ENCODE measurements at places on chromosomes 13 and 19. TPM values are rescaled to one million over a fixed set of nuclear protein-coding genes. Genes with fewer than 3 reads are reported as not detected.
A peak's percentile ranks its signal among the peaks of the same experiment; 100 is the strongest.

- peak within 1 kb of the TSS; percentile 84 for H3K27ac ChIP-seq
- H3K4me1 ChIP-seq: peaks cover 16% of the 10 kb centered on the region
- no peaks in the 10 kb centered on the region for H3K36me3 ChIP-seq
- no peaks in the 10 kb centered on the region for H3K27me3 ChIP-seq
- DNase-seq: peak; percentile 94
- H3K4me3 ChIP-seq: peak within 1 kb of the TSS; percentile 74
These were observed at the start of gene AXL for GRCh38 chr19:41218615-41219507. AXL (plus strand) TSS chr19:41219223; CDS start chr19:41219393, 170 bp downstream.

DNA sequence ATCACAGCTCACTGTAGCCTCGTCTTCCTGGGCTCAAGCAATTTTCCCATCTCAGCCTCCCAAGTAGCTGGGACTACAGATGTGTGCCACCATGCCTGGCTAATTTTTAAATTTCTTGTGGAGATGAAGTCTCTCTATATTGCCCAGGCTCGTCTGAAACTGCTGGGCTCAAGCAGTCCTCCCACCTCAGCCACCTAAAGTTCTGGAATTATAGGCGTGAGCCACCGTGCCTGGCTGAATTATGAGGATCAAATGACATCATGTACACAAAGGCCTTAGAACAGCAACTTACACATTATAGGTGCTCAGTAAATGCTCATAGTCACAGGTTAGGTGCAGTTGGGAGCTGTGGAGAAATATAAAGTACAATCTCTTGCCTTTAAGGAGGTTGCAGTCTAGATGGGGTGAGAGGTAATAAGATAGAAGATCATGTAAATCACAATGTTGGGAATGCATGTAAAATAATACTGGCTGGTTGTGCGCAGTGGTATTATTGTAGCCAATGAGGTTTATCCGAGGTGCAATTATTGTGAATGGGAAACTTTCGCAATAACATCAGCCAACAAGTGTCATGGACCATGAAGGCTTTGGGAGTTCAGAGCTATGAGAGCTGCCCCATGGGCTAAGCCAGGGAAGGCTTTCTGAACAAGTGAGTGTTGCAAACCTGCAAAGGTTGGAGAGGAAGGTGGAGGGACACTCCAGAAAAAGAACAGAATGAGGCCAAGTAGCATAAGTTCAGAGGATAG, 29.8 kb upstream of the CXCL17 start:
- no peak overlapping the region for H3K27ac ChIP-seq
- H3K27me3 ChIP-seq: no peaks in the 10 kb centered on the region
- H3K36me3 ChIP-seq: no peaks in the 10 kb centered on the region
- no peak overlapping the region for H3K4me3 ChIP-seq
- peaks cover 20% of the 10 kb centered on the region for H3K4me1 ChIP-seq
- DNase-seq: no peak

- no peak overlapping the region for H3K4me3 ChIP-seq
- H3K27me3 ChIP-seq: no peaks in the 10 kb centered on the region
- H3K4me1 ChIP-seq: peaks cover 11% of the 10 kb centered on the region
- DNase-seq: no peak
- no peak overlapping the region for H3K27ac ChIP-seq
These were observed 25.5 kb upstream of the SLC1A5 start for GRCh38 chr19:46813839-46814358.

DNA sequence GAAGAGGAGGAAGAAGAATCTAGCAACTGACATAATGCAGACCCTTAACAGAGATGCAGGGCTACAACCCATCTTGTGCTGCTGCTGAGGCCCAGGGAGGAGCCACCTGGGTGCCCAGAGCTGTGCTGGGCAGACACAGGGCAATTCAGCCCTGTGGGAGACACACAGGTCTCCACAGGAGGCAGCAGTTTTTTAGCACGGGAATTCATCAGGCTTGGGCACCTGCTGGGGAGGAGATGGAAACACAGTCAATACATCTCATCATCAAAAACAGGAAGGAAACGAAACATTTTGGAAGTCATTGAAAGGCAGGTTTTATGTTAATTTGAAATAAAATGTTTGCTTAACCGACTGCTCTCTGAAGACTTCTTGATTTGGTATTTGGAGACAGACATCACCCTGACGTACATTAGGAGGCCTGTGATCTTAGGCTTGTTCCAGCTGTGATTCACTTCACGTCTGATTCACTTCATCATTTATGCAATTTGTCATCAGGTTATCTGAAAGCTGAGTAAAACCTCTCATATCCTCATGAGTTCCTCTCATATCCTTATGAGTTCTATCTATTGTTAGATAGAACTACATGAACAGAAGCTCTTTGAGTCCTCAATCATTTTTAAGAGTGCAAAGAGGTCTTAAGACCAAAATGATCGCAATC, 77.4 kb downstream of the CYSLTR2 start:
- H3K27ac ChIP-seq: no peak overlapping the region
- no peaks in the 10 kb centered on the region for H3K4me1 ChIP-seq
- no peak overlapping the region for H3K4me3 ChIP-seq
- DNase-seq: peak; percentile 9
- no peaks in the 10 kb centered on the region for H3K36me3 ChIP-seq

- DNase-seq: peak; percentile 74
- H3K36me3 ChIP-seq: no peaks in the 10 kb centered on the region
- H3K4me1 ChIP-seq: peaks cover 5% of the 10 kb centered on the region
These were observed 24.1 kb downstream of the SLC25A30 start for GRCh38 chr13:45393941-45394570.

DNA sequence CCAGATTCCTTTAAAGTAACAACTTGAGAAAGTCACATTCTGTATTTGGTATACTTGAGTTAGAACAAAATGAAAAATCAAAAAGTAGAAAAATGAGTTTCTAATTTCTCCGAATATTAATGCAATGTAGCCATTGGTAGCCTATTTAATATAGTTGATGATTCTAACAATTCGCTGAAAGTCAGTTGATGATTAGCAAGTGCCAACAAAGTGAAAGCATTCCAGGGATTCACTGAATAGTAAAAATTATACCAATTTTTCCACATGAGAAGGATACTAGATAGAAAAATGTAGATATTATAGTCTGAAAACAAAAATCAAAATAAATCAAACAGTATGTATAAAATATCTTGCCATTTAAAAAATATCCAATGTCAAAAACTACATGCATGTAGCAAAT, 117.2 kb downstream of the FREM2 start:
- H3K4me1 ChIP-seq: peaks cover 22% of the 10 kb centered on the region
- H3K36me3 ChIP-seq: no peaks in the 10 kb centered on the region
- H3K27ac ChIP-seq: peak overlapping the region; percentile 49
- no peak overlapping the region for H3K4me3 ChIP-seq
- DNase-seq: no peak
- no peaks in the 10 kb centered on the region for H3K27me3 ChIP-seq

GRCh38 chr19:14023404-14024235, 4.3 kb upstream of the RLN3 start:
- no peak overlapping the region for H3K27ac ChIP-seq
- H3K27me3 ChIP-seq: no peaks in the 10 kb centered on the region
- no peak overlapping the region for H3K4me3 ChIP-seq
- DNase-seq: peak; percentile 74
- H3K4me1 ChIP-seq: peaks cover 4% of the 10 kb centered on the region
- no peaks in the 10 kb centered on the region for H3K36me3 ChIP-seq

- H3K27ac ChIP-seq: no peak overlapping the region
- H3K36me3 ChIP-seq: no peaks in the 10 kb centered on the region
- peaks cover 12% of the 10 kb centered on the region for H3K4me1 ChIP-seq
- H3K4me3 ChIP-seq: no peak overlapping the region
These were observed 95.3 kb upstream of the SLC10A2 start for GRCh38 chr13:103161476-103161875.

DNA sequence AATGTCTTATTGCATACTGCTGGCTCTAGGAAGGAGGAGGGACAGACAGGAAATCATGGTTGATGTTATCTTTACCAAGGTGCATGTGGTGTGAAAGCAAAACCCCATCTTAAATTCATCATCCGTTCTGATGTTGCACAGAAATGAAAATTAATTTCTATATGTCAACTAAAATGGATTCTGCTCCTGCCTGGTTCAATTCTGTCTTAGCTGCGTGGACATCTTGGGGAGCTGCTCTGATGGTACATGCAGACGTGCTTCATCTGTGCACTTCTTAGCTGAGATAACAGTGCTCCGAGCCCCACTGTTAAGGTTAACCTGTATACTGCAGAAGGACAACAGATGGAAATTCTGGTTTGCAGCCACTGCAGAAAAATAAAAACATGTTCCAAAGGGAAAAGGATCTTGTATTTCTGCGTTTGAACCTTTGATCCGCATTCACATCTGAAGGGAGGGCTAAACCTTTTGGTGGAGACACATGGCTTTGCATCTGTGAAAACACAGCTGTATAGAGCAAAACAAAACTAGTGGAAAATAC, 155.6 kb downstream of the TM9SF2 start:
- no peaks in the 10 kb centered on the region for H3K27me3 ChIP-seq
- peak overlapping the region; percentile 47 for H3K4me3 ChIP-seq
- H3K4me1 ChIP-seq: peaks cover 55% of the 10 kb centered on the region
- DNase-seq: peak; percentile 27
- peak overlapping the region; percentile 68 for H3K27ac ChIP-seq
- H3K36me3 ChIP-seq: no peaks in the 10 kb centered on the region

- H3K27ac ChIP-seq: no peak overlapping the region
- no peak overlapping the region for H3K4me3 ChIP-seq
- H3K27me3 ChIP-seq: no peaks in the 10 kb centered on the region
- no peak for DNase-seq
- no peaks in the 10 kb centered on the region for H3K4me1 ChIP-seq
These were observed 55.0 kb upstream of the TM9SF2 start for GRCh38 chr13:99446242-99446641.

DNA sequence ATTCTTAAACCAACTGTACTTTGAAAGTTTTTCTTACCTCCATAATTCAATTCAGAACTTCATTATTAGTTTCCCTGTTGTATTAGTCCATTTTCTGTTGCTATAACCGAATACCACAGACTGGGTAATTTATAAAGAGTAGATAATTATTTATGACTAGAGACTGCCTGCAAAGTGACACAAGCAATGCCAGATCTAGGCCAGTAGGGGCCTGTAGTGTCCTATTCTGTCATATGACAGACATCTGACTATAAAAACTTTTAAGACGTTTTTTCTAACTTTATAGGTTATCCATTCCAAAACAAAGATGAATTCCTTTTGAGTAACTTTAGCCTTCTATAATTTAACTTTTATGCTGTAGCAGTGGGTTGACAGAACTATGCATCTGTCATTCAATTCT, 2783.8 kb downstream of the PCDH9 start:
- DNase-seq: no peak
- H3K4me1 ChIP-seq: no peaks in the 10 kb centered on the region
- no peaks in the 10 kb centered on the region for H3K36me3 ChIP-seq
- H3K27ac ChIP-seq: no peak overlapping the region
- H3K4me3 ChIP-seq: no peak overlapping the region

GRCh38 chr19:40800339-40800996, 1.5 kb downstream of the EGLN2 start:
- no peaks in the 10 kb centered on the region for H3K36me3 ChIP-seq
- no peak for DNase-seq
- peaks cover 25% of the 10 kb centered on the region for H3K4me1 ChIP-seq

GRCh38 chr13:32176696-32177095, 138.5 kb downstream of the ZAR1L start:
- DNase-seq: no peak
- H3K36me3 ChIP-seq: no peaks in the 10 kb centered on the region
- H3K27ac ChIP-seq: no peak overlapping the region
- H3K27me3 ChIP-seq: no peaks in the 10 kb centered on the region
- no peaks in the 10 kb centered on the region for H3K4me1 ChIP-seq

GRCh38 chr19:16191216-16191908, 6.2 kb downstream of the FAM32A start:
- H3K27me3 ChIP-seq: no peaks in the 10 kb centered on the region
- H3K36me3 ChIP-seq: no peaks in the 10 kb centered on the region

DNA sequence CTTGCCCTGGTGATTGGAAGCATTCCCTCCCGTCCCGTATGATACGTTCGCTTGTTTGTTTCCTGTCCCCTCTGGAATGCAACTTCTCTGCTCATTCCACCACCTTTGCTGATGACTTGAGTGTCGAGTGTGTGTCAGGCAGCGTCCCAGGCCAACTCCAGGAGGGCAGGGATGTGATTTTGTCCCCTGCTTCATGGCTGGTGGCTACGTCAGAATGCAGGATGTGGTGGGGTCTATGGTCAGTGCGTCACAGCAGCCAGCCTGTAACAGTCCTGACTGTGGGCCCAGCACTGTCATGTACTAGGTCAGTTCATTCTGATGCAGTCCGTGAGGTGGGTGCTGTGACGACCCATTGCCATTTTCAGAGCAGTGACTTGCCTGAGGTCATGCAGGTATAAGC, 16.2 kb downstream of the BRSK1 start:
- H3K4me3 ChIP-seq: no peak overlapping the region
- H3K27ac ChIP-seq: no peak overlapping the region
- DNase-seq: no peak
- H3K27me3 ChIP-seq: no peaks in the 10 kb centered on the region
- peaks cover 17% of the 10 kb centered on the region for H3K4me1 ChIP-seq

- peaks cover 9% of the 10 kb centered on the region for H3K27me3 ChIP-seq
- peaks cover 36% of the 10 kb centered on the region for H3K4me1 ChIP-seq
- peak; percentile 69 for DNase-seq
- H3K36me3 ChIP-seq: peaks cover 3% of the 10 kb centered on the region
These were observed 1.2 kb upstream of the SLAIN1 start for GRCh38 chr13:77696006-77696878.

DNA sequence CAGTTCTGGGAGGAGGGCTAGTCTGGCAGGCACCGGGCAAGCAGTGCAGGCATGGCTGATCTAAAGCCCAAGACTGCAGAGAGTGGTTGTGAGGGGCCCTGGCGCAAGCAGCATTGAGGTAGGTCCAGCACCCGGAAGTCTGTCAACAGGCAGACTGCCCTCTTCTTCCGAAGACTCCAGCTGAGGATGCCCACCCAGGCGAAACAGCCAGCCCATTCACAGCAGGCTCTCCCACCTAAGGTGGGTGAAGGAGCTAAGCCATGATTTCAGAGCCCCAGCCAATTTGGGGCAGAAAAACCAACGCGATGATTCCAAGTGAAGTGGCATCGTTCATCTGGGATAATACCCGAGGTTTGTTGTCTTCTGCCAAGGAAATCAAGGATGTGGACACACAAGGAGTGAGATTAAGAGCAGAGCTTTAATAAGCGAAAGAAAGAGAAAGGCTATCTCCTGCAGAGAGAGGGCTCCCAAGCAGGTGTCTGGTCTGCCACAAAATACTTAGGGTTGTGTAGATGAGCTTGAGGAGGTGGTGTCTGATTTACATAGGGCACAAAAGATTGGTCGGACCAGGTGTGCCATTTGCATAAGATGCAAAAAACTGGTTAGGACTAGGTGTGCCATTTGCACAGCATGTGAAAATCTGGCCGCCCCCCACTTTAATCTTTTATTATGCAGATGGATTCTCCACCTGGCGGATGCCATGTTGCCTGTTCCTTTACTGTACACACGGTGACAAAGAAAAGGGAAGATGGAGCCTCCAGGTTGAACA, 22.6 kb downstream of the FAM124A start:
- H3K4me3 ChIP-seq: no peak overlapping the region
- H3K4me1 ChIP-seq: peaks cover 69% of the 10 kb centered on the region
- H3K36me3 ChIP-seq: no peaks in the 10 kb centered on the region
- no peaks in the 10 kb centered on the region for H3K27me3 ChIP-seq
- no peak for DNase-seq

GRCh38 chr13:44903574-44903985, 85.7 kb downstream of the NUFIP1 start:
- peak; percentile 56 for DNase-seq

MEF2B gene
- not detected for total RNA-seq

MYH14 gene
- total RNA-seq: 6.7 TPM

ZNF625 gene
- total RNA-seq: 42.9 TPM

ZNF540 gene
- total RNA-seq: 0.40 TPM
